Left kidney (tissue), 8 donors: ENCODE measurements at places on chromosomes 3 and 15.

DNA sequence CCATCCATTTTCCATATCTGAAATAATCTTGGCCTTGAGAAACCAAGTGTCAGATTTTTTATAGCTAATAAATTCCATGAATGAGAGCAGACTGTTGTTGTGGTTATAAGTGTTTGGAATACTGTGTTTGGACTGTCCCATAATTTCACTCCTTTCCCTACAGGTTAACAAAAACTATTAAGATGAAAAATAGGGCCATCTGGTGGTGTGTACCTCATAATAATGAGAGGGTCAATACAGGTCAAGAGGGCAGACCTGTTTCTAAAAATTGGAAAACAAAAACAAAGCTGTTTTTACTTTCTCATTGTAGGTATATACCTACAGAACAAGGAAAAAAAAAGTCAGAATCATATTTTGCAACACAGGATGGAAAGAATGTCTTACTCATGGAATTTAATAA lies 553.8 kb upstream of the SGO1 start:
- no peak for DNase-seq

DNA sequence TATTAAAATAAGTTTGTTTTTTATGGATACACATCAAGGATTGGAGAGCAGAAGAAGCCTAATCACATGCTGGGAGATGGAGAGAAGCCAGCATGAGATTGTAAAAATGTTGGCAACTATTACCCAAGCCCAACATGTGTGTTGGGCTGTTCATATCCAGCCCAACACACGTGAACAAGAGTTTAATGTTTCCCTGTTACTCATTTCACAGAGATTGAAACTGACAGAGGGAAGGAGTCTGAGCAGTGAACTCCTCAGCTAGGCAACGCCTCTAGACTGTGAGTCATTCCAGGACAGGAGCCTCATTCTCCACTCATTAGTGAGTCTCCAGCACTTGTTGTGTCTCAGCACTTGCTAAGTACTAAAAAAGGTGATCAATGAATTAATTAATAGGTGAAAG lies 43.2 kb upstream of the CMSS1 start:
- no peak for DNase-seq

DNA sequence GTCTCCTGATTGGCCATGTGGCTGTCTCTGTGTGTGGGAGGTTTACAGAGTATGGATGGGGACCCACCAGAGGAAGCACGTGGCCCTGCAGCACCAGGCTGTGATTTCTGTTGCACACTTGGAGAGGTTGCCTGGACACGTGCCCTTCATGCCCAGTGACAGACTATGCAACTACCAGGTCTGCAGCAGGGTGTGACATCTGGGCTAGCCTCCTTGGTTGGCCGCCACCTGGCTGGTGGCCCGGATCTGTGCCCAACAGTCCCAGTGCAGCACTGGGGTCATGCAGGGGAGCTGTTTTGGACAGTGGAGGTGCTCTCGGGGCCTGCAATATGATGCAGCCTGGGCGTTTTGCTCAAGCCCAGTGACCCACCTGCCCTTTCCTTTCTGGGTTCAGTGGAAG lies 212.5 kb downstream of the UBE3A start:
- DNase-seq, result no peak

- DNase-seq, result no peak
These were observed 91.1 kb upstream of the TPM1 start for GRCh38 chr15:62951481-62951880.

- no peak for DNase-seq
These were observed 9.1 kb downstream of the CDAN1 start for GRCh38 chr15:42727750-42728381.

DNA sequence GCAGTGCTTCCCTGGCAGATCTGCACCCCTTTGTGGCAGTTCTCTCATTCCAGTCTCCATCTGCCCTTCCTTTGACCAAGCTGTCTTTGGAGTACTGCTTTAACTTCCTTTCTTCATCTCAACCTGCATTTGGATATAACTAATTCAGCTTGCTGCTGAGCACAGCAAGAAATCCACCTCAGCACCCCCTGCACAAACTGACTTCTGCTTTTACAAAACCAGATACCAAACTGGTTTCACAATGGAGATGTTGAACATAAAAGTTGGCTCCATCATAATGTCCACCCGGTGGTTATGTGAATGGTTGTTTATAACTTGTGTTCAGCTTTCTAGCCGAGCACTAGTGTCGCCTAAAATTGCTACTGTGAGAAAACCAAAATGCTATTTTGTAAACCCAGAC lies 341.1 kb upstream of the SEMA6D start:
- no peak for DNase-seq
